Left renal pelvis (tissue), 4 donors: ENCODE measurements at places on chromosomes 5 and 9. TPM values are rescaled to one million over a fixed set of nuclear protein-coding genes. Genes with fewer than 3 reads are reported as not detected.

DNA sequence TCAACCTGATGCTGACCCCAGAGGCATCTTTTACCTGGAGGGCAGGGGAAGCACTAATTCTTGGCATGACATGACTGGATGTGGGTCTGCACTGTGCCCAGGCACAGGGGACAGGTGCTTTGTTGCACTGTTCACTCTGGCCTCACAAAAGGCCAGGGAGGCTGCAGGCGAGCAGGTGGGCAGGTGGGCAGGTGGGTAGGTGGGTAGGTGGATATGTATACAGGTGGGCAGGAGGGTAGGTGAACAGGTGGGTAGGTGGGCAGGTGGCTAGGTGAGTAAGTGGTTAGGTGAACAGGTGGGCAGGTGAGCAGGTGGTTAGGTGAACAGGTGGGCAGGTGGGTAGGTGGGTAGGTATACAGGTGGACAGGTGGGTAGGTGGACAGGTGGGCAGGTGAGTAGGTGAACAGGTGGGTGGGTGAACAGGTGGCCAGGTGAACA, 1.5 kb downstream of the PAEP start:
- no peak for DNase-seq

PHYHD1 gene
- polyA plus RNA-seq, result 51.0 TPM

- DNase-seq, result no peak
Measured at GRCh38 chr9:118957585-118957984, 411.6 kb downstream of the BRINP1 start.

GRCh38 chr5:16934677-16935153, 1.4 kb downstream of the MYO10 start:
- no peak for DNase-seq

C9orf50 gene
- polyA plus RNA-seq, result 0.70 TPM

DNA sequence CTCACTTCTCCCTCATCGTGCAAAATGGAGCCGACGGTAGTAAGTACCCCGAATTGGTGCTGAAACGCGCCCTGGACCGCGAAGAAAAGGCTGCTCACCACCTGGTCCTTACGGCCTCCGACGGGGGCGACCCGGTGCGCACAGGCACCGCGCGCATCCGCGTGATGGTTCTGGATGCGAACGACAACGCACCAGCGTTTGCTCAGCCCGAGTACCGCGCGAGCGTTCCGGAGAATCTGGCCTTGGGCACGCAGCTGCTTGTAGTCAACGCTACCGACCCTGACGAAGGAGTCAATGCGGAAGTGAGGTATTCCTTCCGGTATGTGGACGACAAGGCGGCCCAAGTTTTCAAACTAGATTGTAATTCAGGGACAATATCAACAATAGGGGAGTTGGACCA, 979 bp downstream of the PCDHGA12 start:
- no peak for DNase-seq

DNA sequence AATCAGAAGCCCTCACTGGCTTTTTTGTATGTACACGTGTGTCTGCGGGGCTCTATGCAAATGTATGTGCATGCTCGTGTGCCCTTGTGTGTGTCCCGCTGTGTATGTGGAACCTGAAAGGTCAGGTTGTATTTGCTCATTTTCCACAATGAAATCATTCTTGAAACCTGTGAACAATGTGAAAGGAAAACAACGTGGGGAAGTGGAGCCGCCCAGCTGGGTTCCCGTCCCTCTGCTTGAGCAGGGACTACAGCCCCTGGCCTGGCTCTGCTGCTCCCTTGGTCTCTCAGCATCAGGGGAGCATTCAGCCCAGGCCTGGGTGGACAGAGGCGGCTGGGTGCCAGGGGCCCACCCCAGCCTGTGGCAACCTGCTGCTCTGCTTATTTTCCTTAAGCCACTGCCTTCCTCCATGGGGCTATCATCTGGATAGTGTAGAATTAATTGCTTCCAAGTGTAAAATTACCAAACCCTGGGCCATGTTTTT, 3.0 kb downstream of the ECSCR start:
- DNase-seq, result no peak

DNA sequence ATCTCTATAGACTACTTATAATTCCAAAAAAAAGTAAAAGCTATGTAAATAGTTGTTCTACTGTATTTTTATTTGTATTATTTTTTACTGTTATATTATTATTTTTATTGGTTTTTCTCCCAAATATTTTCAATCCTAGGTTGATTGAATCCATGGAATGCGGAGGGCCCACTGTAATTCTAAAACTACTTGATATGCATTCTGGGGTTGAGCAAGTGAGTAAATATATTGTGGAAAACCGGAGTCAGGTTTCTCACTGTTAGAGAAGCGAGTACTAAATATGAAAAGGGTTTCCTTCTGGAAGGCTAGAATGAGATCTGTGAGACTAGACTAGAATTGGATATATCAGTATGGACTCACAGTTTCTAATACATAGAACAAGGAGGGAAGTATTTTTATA, 66.5 kb downstream of the FBXW11 start:
- DNase-seq, result no peak

GRCh38 chr5:77180167-77181081, 30.1 kb upstream of the PDE8B start:
- no peak for DNase-seq

DNA sequence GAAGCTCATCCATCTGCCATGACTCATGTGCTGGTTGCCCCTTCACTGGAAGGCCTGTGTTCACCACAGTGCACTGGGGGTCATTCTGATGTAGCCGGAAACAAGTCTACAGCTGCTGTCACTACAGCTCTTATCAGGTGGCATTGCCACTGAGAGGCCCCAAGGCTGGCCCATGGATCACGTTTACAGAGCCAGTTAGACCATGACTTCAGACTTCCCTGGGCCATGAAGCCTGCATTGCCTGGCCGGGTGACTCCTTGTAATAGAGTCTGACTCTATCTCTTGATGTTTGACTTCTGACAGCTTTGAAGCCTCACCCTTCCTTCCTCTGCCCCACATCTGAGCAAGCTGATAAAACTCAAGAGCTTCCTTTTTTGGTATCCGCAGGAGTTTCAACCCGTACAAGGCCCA, 473.5 kb upstream of the DAP start:
- DNase-seq, result no peak

- no peak for DNase-seq
Measured at GRCh38 chr9:18366184-18366583, 107.8 kb upstream of the ADAMTSL1 start.

DNA sequence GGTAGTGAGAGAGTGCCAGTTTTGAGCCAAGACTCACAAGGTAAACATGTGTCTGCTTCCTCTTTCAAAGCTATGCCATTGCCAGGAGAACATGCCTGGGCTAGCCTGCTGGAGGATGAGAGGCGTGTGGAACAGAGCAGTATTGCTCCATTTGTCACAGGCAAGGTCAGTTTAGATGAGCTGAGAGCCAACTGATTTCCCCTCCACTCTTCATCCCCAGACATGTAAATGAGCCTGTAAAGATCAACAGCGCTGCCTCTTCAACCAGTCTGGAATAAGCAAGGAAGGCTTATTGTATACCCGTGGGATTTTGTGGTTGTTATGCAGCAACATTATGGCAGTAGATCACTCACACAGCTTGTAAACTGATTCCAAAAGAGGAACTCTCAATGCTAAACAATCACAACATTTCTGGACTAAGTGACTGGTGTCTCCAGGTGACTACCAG, 8.2 kb upstream of the GDNF start:
- DNase-seq, result no peak

DNA sequence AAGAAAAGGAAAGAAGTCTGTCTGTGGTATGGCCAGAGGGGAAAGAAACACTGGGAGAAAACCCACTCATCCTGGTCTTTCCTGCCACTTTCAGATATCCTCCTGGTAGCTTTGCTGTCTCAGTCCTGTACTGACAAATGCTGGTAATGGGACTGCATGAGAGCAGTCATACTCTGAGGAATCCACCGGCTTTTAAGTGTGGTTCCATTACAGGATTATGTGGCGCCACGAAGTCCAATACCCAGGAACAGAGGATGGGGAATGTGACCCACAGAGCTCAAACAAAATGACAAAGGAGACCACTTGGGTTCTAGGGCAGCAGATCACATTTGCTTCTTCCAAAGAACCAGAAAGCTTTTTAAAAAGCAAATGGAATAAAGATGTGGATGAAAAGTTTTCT, 26.3 kb upstream of the FBP1 start:
- no peak for DNase-seq

ELOVL7 gene
- polyA plus RNA-seq, result 17.0 TPM

GAPVD1 gene
- 33.7 TPM for polyA plus RNA-seq

DNA sequence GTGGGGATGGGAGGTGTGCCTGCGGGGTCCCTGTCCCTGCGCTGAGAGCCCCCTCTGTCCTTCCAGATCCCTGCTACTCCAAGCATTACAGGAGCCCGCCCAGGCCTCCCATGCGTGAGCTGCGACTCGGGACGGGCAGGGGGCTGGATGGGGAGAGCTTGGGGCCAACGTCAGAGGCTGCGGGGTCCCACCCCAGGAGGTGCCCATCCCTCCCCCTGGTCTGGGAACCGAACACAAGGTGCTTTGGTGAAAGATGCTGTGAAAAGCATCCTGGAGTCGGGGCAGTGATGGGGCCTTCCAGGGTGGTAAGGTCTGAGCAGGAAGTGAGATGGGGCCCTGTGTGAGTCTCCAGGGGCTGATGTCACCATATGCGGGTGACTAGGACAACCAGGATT, 2.7 kb downstream of the LCN9 start:
- DNase-seq, result no peak

- DNase-seq, result no peak
Measured at GRCh38 chr5:127324756-127325155, 34.2 kb downstream of the MEGF10 start.

- no peak for DNase-seq
Measured at GRCh38 chr5:147208134-147208533, 26.7 kb upstream of the STK32A start.
